ENCODE measurements at places on chromosomes 4 and X.

GRCh38 chr4:152100379-152101201 is 339.8 kb upstream of the GATB start:
- DNase-seq, result no peak

DNA sequence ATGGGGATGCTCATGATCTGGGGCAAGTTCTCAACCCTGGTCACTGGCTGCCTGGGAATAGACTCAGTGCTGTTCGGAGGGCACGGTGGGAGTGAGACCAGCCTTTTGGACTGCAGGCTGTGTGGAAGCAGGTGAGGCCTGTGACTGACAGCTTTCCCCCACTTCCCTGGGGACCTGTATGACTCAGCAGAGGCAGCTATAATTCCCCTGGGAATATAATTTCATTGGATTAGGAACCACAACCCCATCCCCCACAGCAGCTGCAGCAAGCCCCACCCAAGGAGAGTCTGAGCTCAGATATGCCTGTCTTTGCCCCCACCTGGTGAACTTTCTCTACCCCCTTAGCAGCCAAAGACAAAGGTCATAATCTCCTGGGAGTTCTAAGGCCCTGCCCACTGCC is 408.6 kb downstream of the PPP3CA start:
- no peak for DNase-seq

DNA sequence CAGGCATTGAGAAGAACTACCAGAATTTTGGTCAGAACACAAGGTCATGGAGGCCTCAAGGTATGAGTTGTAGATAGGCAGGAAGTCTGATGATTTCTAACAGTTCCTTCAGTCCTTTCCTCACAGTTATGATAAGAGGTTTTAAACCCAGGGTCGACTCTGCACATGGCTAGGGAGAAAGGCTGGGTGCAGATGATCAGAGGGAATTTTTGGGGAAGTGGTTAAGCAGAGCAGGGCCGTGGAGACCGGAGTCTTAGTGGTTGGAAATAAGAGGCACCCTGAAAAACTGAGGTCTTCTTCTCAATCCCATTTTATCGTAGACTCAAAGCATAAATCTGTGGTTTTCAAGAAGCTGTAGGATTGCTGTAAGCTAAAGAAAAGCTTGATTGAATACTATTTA is 118.5 kb upstream of the ANK2 start:
- no peak for DNase-seq

- no peak for DNase-seq
Observed at GRCh38 chrX:19883878-19884277, 3.5 kb downstream of the SH3KBP1 start.

- DNase-seq, result no peak
Observed at GRCh38 chr4:64399313-64400109, 9.7 kb downstream of the TECRL start.

- peak; percentile 38 for DNase-seq
Observed at GRCh38 chr4:75653845-75654503, 19.2 kb downstream of the G3BP2 start.

DNA sequence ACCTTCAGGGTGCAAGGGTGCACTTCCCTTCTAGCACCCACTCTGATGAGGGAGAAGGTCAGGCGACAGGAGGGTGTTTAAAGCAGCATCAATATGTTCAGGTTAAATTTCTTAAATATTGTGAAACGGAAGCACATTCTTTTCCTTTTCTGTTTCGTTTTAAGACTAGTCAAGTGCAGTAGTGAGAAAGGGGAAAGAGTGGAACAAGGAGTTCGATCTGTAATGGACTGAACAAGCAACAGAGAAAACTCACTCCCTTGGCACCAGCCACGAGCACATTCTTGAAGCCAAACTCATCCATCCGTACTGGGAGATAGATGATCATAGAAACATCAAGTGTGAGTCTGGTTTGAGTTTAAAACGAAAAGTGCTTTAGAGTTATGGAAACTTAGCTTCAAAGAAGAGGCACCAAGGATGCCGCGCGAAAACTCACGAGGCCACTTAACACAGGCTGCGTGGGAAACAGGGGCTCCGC is 815 bp downstream of the FAM53A start:
- DNase-seq, result no peak

DNA sequence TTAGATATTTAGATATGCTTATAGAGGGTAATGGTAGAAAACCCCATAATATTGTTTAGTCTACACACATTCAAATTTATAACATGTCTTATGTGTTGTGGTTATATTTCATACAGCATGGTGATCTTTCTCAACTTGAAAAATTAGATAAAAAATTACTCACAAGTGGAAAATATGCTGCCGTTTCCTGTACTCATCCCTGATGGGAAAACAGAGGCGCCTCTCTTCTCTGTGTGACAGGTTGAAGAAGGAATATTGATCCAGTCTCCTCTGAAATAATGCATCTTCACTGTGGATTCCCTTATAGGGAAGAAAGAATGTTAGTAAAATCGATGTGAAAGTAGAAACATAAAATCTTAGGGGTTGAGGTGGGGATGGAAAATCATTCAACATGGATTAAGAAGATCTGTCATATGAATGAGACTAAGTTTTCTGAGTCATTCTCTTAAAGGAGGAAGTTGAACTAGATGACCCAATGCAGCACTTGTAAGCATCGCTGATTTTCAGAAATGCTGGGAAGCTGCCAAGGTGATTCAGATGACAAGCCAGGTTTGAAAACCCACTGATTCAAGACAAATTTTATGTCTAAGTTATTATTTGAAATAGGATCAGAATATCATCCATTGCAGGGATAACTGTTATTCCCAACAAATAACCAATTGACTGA is 70.7 kb downstream of the ANKRD50 start:
- no peak for DNase-seq

DNA sequence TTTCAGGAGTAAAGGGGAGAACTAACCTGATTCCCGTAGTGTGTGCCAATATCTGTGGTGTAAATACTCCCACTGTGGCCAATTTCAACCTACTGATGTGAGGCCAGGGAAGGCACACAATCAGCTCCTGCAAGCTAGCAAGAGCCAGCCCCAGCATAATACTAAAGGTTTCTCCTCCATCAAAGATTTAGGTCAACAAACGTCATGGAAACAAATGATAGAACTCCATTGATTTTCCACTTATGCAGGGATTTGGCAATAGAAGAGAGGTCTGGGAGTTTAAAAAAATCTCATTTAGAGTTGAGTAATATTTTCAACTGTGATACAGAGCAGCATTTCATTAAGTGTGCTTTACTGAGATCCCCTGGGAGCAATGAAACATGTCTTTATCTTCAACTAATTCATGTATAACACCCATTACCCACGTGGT is 15.8 kb upstream of the VEGFD start:
- no peak for DNase-seq

DNA sequence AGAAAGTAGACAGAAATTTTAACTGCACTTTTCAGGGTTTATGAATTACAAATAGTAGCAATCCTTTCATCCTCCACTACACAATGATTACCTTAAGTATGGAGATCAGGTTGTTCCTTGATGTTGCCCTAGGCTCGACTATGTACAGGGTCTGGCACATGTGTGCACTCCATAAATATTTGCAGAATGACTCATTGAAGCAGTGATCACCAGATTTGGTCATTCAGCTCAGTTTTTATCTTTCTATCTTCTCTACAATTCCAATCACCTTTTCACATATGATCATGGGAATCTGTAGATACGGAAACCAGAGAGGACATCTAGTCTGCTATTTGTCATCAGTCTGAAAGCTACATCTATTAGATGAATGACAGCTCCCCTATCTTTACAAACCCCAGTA is 171.7 kb upstream of the HCCS start:
- DNase-seq, result no peak

DNA sequence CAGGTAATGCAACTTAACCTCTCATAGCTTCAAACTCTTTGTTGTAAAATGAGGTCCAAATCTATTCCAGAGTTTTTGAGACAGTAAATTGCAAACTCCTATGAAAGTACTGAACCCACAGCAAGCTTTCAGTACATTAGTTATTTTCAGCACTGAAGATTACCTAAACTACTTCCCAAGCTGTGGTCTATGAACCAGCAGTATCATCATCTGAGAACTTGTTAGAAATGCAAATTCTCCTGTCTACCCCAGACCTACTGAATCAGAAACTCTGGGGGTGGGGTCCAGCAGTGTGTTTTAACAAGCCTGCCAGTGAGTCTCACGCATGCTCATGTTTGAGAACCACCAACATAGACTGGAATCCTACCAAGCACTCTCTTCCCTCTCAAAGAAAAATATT is 5.7 kb upstream of the CASP6 start:
- no peak for DNase-seq

DNA sequence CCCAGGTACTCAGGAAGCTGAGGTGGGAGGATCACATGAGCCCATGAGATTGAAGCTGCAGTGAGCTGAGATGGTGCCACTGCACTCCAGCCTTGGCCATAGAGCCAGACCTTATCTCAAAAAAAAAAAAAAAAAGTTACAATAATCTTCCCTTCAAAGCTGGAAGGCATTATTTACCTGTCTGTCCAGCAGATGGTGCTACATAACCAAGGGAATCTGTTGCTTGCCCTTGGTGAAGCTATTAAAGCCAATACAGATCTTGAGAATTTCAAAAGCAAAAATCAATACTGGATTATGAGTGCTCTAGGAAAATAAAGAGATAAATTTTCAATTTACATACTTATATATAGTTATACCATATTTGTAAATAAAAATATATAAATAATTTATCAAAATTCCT is 25.9 kb downstream of the PKD2 start:
- DNase-seq, result peak; percentile 61

GRCh38 chrX:21840193-21840545 is 752 bp downstream of the MBTPS2 start:
- no peak for DNase-seq

GRCh38 chr4:83569987-83570386 is 34.1 kb downstream of the GPAT3 start:
- no peak for DNase-seq

GRCh38 chr4:77854431-77855111 is 8.1 kb upstream of the MRPL1 start:
- DNase-seq, result no peak

- no peak for DNase-seq
Observed at GRCh38 chrX:151167791-151168345, 8.5 kb upstream of the GPR50 start.

DNA sequence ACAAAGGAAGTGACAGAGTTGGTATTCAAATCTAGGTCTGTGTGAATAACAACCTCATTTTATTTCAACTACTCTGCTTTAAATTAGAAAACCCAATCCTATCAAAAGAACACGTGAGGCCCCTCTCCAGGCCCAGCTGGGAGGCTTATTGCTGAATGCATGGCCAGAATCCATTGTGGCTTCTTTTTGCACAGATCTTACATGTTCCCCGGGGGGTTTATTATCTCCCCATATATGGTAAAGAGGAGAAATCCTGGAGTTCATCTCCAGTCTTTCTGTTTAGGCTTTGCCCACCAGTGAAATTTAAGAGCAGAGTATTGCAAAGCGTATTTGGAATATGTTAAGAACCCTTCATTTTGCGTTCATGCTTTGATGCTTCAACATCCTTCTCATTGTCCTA is 655.6 kb downstream of the IL1RAPL1 start:
- DNase-seq, result no peak

Measured in D341Med (cell line).